ENCODE measurements at places on chromosomes 16 and 17. TPM values are rescaled to one million over a fixed set of nuclear protein-coding genes. Genes with fewer than 3 reads are reported as not detected.

Gene KRTAP4-16
- total RNA-seq = not detected

Gene ANKFN1
- 8.5 TPM for total RNA-seq

Gene RPL27
- total RNA-seq = 665 TPM

Gene TP53TG3D
- total RNA-seq = not detected

Gene SLC22A31
- 227 TPM for total RNA-seq

Gene RDM1
- not detected for total RNA-seq

Gene KRT24
- not detected for total RNA-seq

Gene PSME3
- 46.4 TPM for total RNA-seq

GRCh38 chr16:85172455-85173145 is 60.3 kb upstream of the CIBAR2 start:
- H3K27ac ChIP-seq = peak overlapping the region; percentile 40
- peaks cover 7% of the 10 kb centered on the region for H3K36me3 ChIP-seq
- peaks cover 82% of the 10 kb centered on the region for H3K4me1 ChIP-seq

- no peak overlapping the region for H3K4me3 ChIP-seq
- no peak for DNase-seq
- no peak overlapping the region for H3K27ac ChIP-seq
- no peaks in the 10 kb centered on the region for H3K36me3 ChIP-seq
- no peaks in the 10 kb centered on the region for H3K27me3 ChIP-seq
Measured at GRCh38 chr17:66573078-66573477, 261.8 kb upstream of the CACNG5 start.

GRCh38 chr16:12339686-12340085 is 363.2 kb downstream of the SNX29 start:
- DNase-seq = no peak
- no peak overlapping the region for H3K4me3 ChIP-seq
- H3K36me3 ChIP-seq = no peaks in the 10 kb centered on the region
- no peak overlapping the region for H3K27ac ChIP-seq
- no peaks in the 10 kb centered on the region for H3K27me3 ChIP-seq

- DNase-seq = no peak
- no peak overlapping the region for H3K27ac ChIP-seq
- no peaks in the 10 kb centered on the region for H3K36me3 ChIP-seq
Measured at GRCh38 chr16:8872967-8873865, 4.4 kb upstream of the CARHSP1 start.

GRCh38 chr17:61689610-61690180 is 98.7 kb upstream of the NACA2 start:
- H3K27me3 ChIP-seq = no peaks in the 10 kb centered on the region
- H3K27ac ChIP-seq = no peak overlapping the region
- H3K36me3 ChIP-seq = no peaks in the 10 kb centered on the region
- DNase-seq = no peak
- H3K4me1 ChIP-seq = no peaks in the 10 kb centered on the region

DNA sequence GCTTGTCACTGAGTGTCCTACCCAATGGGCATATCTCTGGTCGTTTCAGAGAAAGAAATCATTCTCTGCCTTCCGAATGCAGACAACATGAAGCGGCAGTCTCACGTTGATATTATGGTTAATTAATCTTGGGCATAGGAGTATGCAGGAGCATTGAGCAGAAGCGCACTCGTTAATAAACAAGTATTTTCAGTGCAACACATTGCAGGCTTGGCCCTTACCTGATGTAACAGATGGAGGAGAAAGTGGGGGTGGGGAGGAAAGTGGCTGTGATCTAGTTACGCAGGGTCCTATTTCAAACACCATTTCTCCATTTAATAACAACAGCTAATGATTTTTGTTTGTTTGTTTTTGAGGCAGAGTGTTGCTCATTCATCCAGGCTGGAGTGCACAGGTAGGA is 414.0 kb upstream of the RBFOX1 start:
- DNase-seq = no peak
- H3K27ac ChIP-seq = no peak overlapping the region
- no peaks in the 10 kb centered on the region for H3K4me1 ChIP-seq
- H3K27me3 ChIP-seq = no peaks in the 10 kb centered on the region
- H3K36me3 ChIP-seq = no peaks in the 10 kb centered on the region
- no peak overlapping the region for H3K4me3 ChIP-seq

DNA sequence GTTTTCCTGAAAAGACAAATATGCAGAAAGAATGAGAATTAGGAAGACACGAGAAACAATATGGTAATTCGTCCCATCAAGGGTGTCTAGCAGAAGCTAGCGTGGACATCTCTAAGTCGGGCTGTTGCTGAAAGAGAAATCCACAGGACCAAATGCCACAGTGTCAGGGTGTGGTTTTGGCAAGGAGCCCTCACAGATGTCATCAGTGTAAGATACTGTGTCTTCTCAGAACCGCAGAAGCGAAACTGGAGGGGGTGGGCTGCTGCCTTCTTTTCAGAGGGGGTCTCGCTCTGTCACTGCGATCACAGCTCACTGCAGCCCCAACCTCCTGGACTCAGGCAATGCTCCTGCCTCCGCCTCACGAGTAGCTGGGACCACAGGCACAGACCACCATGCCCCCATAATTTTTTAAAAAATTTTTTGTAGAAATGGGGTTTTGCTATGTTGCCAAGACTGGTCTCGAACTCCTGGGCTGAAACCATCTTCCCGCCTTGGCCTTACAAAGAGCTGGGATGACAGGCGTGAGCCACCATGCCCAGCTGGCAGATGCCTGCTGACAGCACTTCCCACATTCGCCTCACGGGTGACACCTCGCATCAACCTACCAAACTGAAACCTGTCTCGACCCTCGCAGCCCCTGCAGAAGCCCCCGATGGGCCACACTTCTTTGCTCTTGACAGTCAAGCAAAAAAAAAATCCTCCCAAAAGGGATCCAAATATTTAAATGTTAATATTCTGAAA is 26.2 kb downstream of the TRAP1 start:
- no peak overlapping the region for H3K4me3 ChIP-seq
- H3K36me3 ChIP-seq = peaks cover 22% of the 10 kb centered on the region

All from lung (tissue), 17 donors.